PC-3 (cell line): ENCODE measurements at places on chromosomes 6 and 20. TPM values are rescaled to one million over a fixed set of nuclear protein-coding genes. Genes with fewer than 3 reads are reported as not detected.

The PI3 gene
- 175 and 188 TPM in 2 replicates for total RNA-seq

The HLA-DQB2 gene
- total RNA-seq: not detected in 2 replicates

The SAPCD1 gene
- 4.2 and 6.0 TPM in 2 replicates for total RNA-seq

The SLC2A10 gene
- total RNA-seq: 9.6 and 10.8 TPM in 2 replicates

GRCh38 chr6:113921299-113921904 lies 49.5 kb downstream of the HDAC2 start:
- no peak for DNase-seq

- DNase-seq: peak; percentile 42
Observed at GRCh38 chr6:157405986-157406385, 25.0 kb downstream of the ZDHHC14 start.

DNA sequence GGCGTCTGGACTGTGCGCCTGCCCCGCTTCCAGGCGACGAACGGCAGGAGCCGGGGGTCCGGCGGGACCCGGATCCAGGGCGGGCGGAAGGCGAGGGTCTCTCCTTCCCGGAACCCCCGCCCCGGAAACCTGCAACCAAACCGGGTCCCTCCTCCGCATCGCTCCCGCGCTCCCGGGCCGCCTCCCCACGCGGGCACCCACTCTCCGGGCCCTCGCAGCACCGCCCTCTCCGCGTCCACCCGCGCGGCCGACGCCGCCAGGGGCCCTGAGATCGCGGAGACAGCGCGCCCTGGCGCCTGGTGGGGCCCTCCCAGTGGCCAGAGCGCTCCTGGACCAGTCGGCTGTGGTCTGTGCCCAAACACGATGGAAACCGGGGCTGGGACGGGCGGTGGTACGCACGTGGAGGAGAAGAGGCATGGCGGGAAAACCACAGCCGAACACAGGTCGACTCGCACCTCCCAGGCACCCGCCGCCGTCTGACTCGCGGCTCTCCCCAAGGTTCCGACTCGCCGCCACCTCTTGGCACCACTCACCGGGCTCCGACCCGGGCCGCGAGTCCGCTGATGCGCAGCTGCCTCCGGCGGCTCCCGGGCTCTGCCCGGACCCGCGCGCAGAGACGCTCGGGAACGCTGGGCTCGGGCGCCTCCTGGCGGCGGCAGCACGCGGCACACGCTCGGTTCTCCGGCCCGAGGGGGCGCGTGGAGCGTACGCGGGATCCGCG lies 7.9 kb downstream of the NKX2-2 start:
- DNase-seq: peak; percentile 57

DNA sequence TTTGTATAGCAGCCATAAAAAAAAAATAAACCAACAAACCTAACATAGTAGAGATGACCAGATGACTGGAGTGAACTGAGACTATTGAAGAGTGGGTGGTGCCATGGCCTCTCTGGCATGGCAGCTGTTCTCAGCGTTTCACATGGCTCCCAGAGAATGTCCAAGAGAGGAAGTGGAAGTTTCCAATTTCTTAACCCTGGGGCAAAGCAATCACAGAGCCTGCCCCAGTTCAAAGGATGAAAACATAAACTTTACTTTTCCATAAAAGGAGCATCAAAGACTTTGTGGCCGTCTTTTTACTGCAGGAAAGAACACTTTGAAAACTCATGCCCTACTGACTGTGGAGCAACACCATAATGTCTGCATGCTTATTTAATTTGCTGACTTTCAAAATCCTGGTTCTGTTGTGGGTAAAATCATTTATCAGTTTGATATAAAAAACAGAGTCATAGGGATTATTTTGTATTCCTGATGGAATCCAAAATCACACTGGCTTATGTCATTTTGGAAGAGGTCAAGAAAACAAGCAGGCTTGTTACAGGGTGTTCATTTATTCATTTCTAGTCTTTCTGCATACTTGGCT lies 165.4 kb downstream of the SLC35B3 start:
- DNase-seq: no peak

- DNase-seq: no peak
Observed at GRCh38 chr20:25251019-25251418, 3.1 kb downstream of the PYGB start.

- no peak for DNase-seq
Observed at GRCh38 chr6:18135171-18135570, 12.7 kb upstream of the NHLRC1 start.

DNA sequence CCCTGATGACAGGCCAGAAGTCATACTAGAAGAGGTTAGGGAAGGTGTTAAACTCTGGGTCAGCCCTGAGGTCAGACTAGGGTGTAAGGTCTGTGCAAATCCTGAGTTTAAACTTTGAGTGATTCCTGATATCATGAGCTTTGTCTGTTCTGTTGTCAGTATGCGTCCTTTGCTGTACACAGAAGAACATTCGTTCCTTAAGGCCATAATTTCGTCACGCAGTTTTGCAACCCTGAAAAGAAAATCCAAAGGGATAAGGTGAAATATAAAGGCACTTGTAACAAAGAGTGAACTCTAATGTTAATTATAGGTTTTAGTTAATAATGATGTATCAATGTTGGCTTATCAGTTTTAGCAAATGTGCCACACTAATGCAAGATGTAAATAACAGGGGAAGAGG lies 2.3 kb downstream of the DST start:
- no peak for DNase-seq

GRCh38 chr6:42046464-42047212 lies 3.7 kb upstream of the TAF8 start:
- no peak for DNase-seq

DNA sequence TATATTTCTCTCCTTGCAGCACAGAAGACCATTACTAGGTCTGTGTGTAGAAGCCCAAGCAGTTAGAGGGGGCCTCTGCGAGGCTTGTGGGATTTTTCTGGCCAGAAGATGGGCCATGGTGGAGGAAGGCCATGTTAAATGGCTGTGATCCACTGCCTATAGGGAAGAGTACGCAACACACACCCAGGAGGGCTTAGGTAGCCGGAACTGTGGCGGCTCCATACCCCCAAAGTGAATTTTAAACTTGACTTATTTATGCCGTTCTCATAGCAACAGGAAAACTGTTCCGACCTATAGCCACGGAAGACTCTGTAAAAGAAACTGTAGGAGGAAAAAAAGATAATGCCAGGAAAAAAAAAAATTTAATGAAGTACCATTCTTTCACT lies 69.5 kb downstream of the SLX4IP start:
- no peak for DNase-seq

GRCh38 chr20:33132513-33133372 lies 35.2 kb upstream of the BPIFA2 start:
- DNase-seq: no peak

GRCh38 chr20:59665656-59666555 lies 61.6 kb downstream of the PHACTR3 start:
- DNase-seq: no peak

DNA sequence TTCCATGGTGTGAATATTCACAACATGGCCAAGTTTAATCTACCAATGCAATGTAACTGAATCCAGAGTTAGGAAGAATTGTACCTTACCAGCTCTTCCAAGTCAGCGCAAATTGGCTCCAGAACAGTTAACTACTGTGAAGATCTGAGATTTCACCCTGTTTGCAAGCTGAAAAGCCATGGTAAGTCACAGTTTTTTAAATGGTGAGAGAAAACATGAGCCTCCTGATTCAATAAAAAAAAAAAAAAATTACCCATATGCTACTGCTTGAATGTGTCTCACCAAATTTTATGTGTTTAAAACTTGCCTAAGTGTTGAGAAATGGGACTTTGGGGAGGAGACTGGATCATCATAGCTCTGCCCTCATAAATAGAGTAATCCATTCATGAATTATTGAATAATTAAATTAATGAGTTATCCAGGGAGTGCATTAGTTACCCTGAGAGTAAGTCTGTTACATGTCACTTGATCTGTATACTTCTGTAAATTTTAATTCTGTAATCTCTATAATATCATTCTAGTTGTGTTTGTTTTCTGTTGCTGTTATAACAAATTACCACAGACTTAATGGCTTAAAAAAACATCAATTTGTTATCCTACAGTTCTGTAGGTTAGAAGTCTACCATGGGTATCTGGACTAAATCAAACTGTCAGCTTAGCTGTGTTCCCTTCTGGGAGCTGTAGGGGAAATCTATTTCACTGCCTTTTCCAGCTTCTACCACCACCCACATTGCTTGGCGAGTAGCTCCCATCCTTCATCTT lies 1355.9 kb downstream of the GRIK2 start:
- no peak for DNase-seq

- no peak for DNase-seq
Observed at GRCh38 chr20:32282461-32282860, 5.0 kb downstream of the KIF3B start.

- no peak for DNase-seq
Observed at GRCh38 chr20:2559651-2560050, 23.3 kb downstream of the TMC2 start.
